ENCODE measurements at places on chromosomes 5 and 9.

DNA sequence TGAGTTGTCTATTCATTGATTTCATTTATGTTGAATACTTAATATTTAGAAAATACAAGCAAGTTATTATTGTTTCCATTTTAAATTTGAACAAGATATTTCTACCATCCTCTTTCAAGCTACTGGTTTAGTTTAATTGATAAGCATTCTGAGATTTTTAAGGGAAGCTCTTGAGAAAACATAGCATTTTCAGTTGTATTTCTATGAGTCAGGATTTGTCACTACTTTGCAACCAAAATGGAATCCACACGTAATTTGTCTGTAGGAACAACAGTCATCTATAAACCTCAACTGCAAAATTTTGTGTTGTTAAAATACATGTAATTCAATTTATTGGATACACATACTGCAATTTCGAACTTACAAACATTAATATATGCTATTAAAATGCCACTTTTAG, 74.0 kb downstream of the PRR16 start:
- DNase-seq = no peak

DNA sequence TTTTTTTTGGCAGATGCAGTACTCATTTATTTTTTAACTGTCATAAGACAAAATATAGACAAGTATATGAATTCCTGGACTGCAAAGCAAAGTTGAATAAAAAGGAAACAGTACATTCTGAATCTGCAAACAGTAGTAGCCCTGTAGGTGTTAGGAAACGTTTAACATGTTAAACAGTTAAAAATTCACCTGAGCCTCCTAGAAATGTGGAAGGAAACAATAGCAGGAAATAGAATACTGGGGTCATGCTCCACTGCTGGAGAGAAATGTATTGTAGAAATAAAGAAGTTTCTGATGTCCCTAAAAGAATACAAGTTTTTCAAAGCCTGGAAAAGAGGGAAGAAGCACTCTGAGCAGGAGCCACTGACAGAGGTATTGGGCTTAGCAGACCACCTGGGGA, 866.0 kb downstream of the PTPRD start:
- DNase-seq = no peak

DNA sequence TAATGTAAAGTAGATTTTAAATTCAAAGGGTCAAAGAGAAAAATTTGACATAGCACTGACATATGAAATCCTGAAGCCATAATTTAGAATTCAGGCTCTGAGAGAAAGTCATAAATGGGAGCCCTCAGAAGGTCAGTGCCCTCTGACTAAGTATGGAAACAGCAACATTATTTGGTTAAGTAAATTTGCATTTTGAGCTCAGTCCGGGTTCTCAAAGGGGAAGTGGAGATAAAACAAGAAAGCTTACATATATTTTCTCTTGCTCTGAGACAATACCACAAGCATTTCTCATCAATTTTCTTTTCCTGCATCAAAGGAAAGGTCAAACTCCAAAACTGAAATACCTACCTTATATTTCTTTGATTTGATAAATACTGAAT, 348.0 kb downstream of the SEMA5A start:
- DNase-seq = no peak

GRCh38 chr5:65722575-65723403, 784 bp downstream of the NLN start:
- DNase-seq = no peak

GRCh38 chr5:138647261-138647788, 72.1 kb upstream of the HSPA9 start:
- DNase-seq = no peak

DNA sequence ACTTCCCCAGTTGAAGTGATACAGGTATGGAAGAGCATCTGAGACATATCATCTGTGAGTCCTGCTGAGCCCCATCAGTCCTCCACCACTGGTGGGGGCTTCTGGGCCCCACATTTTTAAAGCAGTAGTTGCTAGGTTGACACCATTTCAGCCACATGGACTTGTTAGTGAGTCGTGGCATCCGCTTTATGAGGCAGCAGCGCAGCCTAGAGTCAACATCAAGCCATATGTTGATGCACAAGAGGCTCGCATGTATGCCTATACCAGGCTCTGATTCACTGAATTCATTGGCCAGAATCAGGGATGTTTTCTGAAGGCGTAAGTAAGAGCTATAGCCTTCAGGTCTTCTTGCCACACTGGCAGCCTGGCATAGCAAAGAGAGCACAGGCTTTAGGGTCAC, 26.8 kb downstream of the ZNF346 start:
- no peak for DNase-seq

DNA sequence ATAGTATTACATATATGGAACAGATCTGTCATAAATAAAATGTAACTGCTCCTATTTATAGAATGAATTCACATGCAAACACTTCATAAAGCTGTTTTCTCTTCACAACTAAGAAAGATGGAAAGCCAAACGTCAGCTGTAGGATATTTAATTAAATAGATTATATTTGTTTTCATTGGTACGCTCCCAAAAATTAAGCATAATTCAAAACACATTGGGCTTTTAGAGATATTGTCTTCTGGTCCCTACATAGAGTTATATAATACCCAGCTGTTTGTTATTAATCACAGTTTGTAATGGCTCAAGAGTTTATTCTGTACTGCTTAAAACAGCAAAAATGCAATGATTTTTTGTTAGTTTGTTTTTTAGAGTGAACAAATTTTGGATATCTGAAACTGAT, 61.2 kb downstream of the MRPS30 start:
- no peak for DNase-seq

GRCh38 chr5:43627028-43627427, 24.0 kb downstream of the NNT start:
- no peak for DNase-seq

DNA sequence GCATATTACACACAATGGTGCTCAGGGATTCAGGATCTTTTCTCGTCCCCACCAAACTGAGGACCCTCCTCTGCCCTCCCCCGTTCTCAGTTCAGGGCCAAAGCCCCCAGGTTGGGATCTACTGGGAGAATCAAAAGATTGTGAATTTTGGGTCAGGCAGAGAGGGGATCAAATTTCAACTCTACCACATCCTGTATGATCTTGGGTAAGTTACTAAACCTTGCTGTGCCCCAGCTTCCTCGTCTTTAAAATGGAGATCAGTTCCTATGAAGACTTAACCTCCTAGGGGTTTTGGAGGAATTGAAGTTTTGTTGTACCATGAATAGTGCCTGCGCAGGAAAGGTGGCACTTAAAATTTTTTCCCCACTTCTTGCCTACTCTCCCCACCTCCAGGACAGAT, 62.4 kb downstream of the RAI14 start:
- no peak for DNase-seq

DNA sequence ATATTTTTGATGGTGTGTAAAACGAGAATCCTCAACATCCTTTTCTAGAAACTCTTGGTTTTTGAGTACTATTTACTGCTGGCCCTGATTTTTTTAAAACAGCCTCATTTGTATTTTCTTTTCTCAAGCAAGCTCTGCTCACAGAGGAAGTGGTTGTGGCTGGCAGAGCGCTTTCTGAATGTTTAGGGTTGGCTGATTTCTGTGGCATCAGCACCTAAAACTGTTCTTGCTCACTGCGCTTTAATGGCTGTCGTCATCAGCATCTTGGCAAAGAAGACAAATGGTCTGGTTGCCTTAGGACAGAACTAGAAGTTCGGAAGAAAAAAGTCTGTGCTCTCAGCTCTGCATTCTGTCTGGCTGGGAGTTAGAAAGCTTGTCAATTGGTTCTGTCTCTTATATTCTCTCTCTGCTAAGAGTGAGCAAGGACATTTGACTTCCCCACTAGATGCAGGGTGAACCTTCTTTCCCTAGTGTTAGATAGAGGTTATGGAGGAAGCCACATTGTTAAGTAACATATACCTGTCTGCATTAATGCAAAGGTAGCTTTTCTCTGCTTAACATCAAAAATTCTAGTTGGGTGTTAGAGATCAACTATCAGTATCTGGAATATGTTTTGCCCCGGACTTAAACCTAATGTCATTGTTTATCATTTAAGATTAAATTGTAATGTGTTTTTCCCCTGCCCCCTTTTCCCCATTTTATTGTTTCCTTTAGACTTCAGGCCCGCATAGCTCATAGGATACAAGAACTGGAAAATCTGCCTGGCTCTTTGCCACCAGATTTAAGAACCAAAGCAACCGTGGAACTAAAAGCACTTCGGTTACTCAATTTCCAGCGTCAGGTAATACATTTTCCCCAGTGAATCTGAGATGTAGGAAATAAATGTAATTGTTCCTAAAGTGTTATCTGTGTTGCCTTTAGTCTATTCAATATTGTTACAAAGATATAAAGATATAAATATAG, 39.0 kb downstream of the SMARCA2 start:
- peak; percentile 55 for DNase-seq

DNA sequence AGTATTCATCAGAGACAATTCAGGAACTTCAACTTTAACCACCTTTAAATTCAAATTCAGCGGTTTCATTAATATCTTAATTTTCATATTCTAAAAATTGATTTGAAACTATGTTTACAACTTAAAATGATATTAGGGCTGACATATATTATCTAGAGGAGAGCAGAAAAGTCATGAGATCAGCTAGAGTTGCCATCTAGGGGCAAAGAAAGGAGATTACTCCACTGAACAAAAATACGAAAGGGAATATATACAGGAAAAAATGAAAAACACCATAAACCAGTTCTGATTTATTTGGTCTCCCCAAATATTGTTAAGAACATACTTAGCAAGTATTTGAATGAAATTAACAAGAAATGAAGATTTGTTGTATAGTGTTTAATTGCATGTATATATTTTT, 946.3 kb downstream of the DTWD2 start:
- DNase-seq = no peak

GRCh38 chr5:136032564-136032963, 3.8 kb downstream of the TGFBI start:
- no peak for DNase-seq

- no peak for DNase-seq
These were observed 446.1 kb upstream of the CDH6 start for GRCh38 chr5:30747412-30747811.

DNA sequence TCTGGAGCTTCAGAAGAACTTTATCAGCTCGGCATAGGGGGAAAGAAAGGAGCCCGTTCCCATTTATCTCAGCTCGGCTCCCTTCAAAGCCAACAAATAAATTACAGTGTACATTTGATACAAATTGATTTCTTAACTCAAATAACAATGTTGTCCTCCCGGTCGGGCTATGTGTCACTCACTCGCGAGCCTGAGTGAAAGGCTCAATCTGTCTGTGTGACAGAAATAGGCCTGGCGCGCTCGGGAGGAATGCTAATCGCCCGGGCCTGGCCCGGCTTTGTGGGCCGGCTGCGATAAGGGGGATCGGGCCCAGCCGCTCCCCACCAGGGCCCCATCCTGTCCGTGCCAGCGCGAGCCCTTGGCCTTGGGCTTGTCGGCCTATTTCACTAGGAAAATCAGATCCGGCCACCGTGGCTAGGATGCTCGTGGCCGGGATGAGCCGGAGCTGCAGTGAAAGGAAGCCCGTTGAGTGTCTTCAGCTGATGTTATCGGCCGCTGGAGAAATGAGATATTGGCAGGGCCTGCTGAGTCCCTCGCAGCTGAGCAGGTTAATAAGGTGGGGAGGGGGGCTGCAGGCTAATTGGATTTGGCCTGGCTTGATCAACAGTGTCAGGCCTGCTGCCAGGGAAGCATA, 258.7 kb downstream of the IRX1 start:
- no peak for DNase-seq

DNA sequence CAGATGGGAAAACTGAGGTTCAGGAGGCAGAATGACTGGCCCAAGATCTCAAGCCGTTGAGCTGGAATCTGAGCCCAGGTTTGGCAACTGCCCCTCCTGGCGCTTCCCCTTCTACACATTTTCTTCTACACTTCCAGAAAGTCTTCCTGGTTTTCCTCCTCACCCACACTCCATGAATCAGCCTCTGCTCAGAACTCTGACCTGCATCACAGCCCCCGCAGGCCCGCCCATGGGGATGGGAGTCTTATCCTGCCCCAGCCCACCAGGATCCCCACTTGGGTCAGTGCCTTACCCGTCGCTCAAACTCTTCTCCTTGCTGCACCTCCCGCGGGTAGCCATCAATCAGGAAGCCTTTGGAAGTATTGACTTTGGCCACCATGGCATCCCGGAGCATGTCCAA, 5.9 kb downstream of the AK1 start:
- DNase-seq = no peak

GRCh38 chr5:155938051-155938450, 388.9 kb upstream of the SGCD start:
- DNase-seq = no peak

DNA sequence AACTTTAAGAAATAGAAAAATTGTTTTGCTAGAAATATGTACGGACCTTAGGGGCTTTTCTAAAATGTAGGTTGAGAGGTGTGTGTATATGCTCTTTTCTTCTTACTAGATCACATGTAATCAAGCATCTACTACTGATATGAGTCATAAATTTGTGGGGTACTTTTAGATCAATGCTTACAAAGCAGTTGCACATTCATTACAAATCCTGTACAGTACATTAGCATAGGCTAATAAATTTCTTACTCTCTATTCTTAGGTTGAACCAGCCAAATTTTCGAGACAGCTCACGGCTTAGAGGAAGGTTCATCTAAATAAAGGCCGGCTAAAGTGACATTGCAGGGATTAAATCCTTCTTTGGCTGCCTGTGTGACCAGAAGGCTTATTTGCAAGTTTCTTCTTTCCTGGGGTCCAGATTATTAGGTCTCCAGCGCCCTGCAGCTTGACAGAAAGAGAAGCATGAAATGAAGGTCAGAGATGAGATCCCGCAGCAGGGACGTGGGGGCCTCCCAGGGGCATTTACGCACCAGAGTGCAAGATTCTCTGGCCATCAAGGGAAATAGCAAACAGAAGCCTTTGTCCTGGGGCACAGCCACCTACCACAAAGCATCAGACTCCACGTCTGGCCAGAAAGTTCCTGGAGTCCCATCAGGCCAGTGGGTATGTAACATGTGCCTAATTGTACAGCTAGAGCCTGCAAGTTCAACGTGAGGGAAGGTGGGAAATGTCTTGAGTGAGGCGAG, 53.0 kb downstream of the NIM1K start:
- no peak for DNase-seq

GRCh38 chr9:133928248-133928764, 63.8 kb downstream of the VAV2 start:
- DNase-seq = no peak

GRCh38 chr5:59838067-59838466, 55.5 kb downstream of the PDE4D start:
- no peak for DNase-seq

- no peak for DNase-seq
These were observed 330.0 kb downstream of the EBF1 start for GRCh38 chr5:158769696-158770095.

- DNase-seq = no peak
These were observed 286.4 kb upstream of the CDH12 start for GRCh38 chr5:23139338-23140171.
